ENCODE measurements at places on chromosomes 7 and 10.

GRCh38 chr10:77228559-77228958 is 409.0 kb downstream of the KCNMA1 start:
- no peak for DNase-seq

DNA sequence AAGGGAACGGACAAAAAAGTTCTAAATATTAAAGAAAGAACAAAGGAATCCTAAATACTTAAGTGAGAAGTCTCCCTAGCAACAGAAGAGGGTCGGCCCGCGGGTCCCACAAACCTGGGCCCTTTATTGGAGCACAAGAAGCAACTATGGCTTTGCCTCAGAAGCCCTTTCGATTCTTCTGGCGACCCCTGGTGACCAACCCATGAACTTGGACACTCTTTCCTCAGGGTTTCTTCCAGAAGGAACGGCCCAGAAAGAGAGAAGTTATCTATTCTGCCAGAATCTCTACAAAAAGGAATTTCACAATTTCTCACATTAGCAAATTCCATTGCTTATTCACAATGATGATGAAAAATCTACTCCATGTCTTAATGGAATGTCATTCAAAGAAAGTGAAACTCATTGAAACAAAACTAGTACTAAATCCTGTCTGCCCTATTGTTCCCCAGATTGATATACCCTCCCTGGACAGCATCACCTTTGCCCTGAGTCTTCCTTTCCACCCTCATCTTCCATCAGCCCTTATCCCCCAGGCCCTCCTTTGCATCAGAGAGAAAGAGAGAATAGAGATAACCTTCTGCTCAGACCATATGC is 43.7 kb downstream of the CPVL start:
- DNase-seq: no peak

DNA sequence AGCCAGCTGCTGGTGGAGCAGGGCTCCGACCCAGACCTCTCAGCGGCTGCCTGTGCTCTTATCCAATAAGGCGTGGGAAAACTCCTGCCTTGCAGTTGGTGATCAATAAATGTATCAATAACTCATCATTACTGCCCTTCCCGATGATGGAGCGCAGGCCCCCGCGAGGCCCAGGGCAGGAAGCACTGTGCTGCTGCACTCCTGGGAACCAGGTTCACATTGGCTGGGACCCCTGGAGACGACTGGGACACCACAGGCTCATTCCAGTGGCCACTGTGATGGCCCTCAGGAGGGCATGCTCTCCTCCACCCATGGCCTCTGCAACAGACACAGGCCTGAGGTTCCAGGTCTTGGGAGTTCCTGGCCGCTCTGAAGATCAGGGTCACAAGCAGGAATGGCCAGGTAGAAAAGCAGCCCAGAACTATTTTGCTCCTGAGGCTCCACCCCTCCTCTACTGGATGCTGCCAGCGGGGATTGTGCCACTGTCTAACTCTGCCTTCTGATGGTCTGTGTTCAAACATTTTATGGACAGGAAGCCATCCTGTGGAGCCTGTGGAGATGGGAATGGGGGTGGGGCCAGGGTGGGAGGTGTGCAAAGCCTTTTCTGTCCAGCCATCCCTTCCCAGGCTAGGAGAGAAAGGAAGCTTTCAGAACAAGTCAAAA is 287.4 kb upstream of the ZMIZ1 start:
- no peak for DNase-seq

DNA sequence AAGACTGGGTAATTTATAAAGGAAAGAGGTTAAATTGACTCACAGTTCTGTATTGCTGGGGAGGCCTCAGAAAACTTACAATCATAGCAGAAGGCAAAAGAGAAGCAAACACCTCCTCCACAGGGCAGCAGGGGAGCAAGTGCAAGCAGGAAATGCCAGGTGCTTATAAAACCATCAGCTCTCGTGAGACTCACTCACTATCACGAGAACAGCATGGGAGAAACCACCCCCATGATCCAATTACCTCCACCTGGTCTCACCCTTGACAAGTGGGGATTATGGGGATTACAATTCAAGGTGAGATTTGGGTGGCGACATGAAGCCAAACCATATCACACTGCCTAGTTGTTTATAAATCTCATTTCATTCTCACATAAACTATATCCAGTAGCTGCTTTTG is 28.0 kb upstream of the CPN1 start:
- no peak for DNase-seq

GRCh38 chr10:34449836-34450235 is 365.3 kb downstream of the PARD3 start:
- DNase-seq: no peak

GRCh38 chr10:76026905-76027304 is 595.5 kb downstream of the LRMDA start:
- DNase-seq: no peak

DNA sequence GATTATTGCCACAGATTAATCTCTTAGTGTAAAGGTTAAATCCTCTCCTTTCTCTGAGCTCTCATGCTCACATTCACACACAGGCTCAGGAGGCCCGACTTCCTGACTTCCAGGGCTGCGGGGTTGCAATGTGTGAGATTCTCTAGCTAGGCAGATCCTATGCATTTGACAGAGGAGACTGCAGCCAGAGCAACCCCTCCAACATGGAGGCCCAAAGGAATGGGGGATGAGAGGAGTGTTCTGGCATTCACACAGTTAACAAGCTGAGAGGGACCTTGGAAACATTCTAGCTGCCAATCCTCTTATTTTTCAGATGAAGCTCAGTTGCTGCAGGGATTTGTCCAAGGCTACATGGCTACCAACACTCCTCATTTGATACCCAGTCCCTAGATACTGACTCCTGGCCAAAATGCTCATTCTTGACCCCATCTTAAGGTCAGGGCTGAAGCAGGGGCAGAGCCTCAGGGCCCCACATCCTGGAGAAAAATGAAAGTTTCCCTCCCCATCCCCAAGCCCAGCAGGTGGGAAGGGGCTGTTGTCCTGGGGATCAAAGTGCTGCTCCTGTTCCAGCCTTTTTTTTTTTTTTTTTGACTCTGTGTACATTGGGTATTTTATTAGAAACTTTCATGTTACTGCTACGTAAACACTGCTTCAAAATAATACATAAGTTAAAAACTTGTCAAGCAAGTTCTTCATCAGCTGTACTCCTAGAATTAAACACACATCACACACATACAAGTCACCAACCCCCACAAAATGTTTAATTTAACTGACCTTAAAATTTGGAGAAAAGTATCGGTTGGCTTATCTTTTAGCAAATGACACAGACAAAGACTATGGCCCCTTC is 325.6 kb downstream of the PLXNA4 start:
- no peak for DNase-seq

DNA sequence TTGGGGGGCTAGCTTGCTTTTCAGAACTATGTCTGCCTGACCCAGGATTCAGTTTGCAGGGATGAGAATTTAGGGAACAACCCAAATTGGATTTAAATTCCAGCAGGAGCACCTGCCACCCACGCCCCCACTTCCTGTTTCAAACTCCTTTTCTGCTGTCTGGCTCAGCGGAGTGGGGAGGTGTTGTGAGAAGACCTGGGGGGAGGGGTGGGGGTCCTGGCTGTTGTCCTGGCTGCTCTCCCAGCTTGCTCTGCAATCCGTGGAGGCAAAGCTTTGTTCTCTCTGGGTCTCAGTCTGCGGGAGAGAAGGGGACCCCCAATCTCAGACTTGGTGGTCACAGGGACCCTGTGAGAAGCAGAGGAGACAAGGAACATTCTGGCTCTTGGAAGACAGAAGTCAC is 799 bp downstream of the KCNK18 start:
- no peak for DNase-seq

DNA sequence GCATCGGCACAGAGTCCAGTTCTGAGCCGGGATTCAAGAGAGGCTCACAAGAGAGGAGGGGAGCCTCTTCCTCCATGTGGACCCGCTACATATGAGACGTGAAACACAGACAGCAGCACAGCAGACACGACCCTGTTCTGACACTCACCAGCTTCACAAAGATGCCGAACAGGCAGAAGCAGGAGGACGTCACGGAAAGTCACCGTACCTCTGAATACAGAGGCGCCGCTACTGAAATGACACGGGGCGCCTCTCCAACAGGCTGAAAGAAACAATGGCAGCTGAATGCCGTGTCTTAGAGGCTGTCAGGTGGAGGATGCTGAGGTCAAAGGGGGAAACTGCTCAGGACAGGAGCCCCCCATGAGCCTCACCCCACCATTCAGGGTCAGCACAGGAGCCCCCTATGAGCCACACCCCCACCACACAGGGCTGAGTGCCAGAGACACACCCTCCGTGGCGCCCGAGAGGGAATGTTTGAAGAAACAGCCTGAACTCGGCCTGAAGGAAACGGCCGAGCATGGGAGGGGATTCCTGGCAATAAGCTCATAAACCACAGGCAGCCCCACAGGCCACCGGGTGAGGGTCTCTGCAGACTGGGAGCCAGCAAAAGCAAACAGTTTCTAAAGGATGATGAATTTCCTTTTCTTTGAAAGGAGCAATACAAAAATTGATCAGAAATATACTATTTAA is 510.3 kb downstream of the PTPRN2 start:
- DNase-seq: no peak

DNA sequence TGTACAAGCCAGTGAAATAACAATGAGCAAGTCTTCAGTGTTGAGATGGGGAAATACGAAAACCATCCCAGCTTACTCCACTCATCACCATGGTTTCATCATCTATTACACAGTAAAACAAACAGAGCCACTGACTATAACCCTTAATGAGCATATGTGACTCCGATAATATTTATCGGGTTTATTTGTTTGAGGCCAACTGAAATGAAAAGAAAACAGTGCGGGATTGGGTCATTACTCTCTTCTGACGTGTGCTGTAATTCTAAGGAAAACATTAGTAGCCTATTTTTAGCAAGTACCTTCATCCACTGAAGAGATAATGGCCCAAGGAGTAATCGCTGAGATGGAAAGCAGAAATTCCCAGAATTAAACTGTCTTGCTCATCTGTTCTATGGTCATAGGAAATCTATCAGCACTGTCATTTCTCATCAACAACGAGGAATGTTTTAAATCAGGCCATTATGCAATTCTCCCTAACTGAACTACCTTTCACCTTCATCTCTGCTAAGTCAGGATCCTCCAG is 716.5 kb downstream of the INHBA start:
- DNase-seq: no peak

GRCh38 chr10:70539471-70539870 is 60.9 kb downstream of the PALD1 start:
- no peak for DNase-seq

DNA sequence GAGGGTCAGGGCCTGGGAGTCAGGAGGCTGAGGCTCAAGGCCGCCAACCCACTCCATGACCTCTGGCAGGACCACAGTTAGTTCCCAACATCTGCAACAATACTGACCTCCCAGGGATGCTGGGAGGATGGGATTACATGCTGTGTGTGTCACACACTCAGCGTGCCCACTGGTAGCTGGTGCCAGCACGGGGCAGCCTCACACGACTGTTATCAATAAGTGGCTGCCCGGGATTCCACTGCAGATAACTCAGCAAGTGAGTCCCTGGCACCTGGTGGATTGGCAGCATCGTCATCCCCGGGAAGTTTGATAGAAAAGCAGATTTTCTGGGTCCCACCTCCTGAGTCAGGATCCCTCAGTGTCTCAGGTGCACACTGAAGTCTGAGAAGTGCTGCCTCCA is 110.3 kb downstream of the SLIT1 start:
- no peak for DNase-seq

DNA sequence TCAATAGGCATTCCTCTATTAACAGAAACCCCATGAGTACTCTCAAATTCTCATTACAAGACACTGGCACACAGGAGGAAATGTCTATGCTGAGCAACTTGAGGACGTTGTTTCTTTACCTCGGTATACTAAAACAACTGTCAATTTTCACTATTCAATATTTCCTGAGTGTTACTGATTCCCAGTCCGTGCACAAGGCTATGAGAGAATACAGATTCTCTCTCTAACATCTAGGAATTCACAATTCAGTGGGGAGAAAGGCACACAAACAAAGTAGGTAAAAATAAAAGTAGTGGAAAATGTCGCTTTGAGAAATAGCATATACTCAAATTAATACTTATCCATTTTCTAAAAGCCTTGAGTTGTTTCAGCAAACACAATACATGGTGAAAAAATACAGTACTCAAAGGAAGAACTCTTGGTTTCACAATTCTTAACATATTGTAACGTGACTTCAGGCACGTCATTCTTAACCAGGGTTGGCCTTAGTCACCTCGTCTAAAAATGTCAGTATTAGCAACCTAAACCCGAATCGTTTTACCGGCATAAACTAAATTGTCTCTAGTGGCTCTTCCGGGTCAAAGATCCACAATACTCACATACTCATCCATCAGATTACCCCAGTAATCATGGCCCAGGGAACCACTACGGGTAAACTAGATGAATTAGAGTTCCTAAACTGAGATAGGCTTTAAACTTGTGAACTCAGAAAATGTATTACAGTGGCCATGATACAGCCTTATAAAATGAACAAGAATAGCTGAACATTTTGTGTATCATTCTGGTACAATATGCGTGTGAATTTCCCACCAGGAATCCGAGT is 1.5 kb downstream of the IPMK start:
- DNase-seq: peak; percentile 36

DNA sequence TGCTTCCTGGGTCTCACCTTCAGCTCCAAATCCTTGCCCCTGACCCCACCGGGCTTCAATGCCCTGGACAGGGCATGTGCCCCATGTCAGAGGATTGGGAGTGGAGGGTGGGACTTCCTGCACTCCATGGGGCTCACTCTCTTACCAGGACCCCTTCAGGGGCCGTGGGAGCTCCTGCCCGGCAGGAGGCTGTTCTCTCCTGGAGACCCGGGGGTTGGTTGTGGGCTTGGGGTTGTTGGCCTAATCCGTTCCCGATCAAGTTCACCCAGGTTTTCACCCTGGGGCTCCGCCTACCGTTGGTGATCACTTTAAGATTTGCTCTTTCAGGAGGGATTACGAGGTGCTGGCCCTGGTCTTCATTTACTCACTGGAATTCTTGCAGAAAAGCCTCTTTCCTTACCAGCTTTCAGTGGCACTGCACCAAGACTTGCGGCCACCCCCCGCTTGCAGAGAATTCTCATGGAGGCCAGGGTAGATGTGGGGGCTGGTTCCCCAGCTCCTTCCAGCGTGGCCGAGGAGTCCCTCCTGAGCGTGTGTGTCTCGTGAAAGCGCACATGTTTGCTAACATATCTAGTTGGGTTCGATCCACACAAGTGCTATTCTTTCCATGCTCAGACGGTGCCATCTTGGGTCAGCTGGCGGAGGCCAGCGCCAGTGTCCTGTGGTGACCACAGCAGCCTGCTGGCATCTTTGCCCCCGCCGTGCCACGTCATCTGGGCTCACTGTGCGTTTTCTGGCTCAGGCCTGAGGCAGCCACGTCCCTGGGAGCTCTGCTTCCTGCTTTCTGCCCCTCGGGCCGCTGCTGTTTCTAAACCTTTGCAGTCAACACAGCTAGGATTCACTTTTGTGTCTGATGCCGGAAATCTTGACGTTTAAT is 15.6 kb downstream of the PWWP2B start:
- no peak for DNase-seq

All from GM12864 (cell line).